ENCODE measurements at places on chromosomes 12 and 14.

DNA sequence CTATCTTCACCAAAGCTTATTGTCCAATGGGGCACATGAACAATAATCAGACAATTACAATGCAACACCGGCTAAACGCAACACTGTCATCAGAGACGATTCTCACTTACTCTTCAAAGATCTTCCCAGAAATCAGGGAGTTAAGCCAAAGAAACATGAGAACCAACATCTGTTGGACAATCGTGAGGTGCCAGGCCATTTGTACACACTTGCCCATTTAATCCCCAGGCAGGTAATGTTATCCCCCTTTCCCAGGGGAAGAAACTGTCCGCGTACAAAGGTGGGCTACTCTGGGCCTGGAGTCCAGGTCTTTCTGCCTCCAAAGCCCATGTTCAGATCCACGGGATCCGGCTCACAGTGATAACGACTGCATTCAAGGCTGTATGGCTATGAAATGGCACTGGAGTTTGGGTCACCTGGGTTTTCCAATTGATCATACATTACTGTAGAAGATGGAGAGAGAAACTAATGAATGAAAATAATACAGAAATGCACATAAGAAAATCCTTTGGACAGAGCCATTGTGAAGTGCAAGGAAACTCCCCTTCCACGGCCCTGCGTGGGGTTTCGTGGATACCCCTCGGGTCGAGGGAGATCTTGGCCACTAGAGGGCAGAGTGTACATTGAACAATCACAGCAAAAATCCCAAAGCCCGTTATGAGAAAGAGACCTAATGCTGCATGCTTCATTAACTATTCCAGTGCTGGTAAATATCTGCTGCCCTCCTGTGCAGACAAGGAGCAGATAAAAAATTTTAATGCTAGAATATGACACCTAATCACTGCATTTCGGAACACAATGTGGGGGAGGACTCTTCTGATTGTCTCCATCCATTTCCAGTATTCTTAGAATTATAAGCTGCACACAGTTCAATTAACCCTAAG lies 111.4 kb downstream of the EGLN3 start:
- DNase-seq, result peak; percentile 24

DNA sequence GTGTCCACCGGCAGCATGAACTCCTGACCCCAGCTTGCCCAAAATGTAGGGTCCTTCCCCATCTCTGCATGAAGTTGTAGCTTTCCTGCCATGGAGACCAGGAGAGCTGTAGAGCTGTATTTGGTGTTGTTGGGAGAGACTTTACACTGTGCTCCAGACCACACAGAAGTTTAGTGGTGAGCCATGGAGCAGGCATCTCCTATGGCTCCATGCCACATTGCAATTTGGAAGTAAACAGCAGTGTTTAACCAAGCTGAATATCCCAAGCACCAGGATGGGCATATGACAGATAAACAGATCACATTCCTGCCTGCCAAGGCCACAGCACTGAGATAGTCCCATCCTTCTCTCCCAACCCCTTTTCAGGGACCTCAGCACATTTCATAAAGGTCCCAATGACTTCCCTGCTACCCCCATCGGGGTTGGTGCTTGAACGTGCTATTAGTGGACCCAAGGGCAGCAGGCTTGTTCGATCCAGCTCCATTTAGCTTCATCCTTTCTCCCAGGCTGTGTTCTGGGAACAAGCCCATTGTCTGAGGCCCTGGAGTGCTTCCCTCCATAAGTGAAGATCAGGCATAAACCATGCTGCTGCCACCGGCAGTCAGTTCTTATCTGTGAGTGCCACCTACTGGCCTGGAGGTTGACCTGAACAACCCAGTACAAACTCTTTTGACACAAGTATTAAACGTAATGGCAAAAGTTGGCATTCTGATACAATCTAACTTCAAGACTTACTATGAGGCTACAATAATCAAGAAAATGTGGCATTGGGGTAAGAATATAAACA lies 172.3 kb upstream of the ATXN7L3B start:
- no peak for DNase-seq

DNA sequence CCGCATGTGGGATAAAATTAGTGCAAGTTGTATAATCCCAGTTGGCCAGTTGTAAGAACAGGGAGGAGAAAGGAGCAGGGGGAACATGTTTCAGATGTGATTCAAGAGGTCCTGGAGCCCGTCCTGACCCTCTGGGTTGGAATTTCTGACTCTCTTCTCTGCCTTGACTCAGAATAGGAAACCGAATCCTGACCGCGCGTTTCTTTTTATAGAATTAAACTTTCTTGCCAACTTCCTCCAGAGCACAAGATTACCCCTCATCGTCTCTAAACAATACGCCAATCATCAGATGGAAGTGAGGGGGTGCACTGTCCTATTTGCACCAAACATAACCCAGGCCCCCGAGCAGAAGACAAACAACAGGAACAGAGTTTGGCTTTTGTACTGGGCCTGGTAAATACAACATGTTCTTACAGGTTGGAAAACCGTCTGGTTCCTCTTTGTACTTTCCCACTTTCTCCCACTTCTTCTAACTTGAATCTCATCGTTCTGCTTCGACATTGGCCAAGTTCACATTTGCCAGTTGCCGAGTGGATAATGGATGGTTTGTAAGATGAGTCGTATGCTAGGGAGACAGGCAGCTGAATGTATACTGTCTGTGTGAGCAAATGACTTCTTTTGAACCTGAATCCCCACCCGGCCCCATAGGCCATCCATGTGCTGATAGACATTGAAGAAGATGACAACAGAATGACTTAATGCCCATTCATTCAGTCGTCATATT lies 42.6 kb upstream of the MED13L start:
- DNase-seq, result no peak

DNA sequence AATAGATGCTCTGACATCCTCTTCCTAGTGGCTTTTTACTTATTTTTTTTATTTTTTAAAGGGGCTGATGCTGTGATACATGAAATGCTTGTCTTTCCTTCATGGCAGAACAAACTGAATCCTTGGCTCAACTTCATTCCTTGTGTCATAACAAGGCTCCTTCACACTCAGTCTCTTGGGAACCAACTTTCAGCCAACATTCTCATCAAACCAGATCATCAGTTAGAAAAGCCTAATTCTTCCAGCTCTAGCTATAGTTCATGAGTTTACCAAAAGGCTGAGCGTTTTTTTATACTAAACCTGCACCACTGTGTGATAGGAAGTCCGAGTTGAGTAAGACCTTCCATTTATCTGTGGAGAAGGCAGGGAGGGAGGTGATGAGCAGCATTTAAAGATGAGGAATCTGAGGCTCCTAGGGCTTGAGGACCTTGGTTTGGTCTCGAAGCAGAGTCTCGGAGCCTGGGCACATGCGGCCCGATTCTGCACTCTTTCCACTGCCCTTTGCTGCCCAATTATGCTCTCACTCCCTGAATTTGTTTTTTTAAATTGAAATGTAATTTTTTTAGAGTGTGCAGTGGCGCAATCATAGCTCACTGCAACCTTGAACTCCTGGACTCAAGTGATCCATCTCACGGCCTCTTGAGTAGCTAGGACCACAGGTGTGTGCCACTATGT lies 8.2 kb downstream of the GPRC5D start:
- no peak for DNase-seq

GRCh38 chr14:80390906-80391305 lies 179.6 kb upstream of the DIO2 start:
- DNase-seq, result no peak

- no peak for DNase-seq
Observed at GRCh38 chr14:50569714-50570274, 9.8 kb downstream of the ATL1 start.

DNA sequence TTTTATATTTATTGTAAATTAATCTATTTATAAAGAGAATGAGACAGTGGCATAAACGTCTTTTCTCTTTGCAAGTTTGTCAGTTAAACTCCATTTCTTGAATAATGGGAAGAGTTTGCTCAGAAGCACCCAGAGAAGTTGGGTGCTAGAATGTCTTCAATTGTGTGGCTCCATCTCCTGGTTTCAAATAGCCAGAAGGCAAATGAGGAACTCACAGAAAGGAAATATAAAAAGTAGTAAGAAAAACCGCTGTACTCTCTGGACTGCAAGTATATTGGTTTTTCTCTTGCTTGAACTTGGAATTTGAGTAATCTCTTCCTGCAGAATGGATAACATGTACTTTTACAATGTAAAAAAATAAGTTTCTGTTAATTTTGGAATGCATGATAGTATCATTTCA lies 217.5 kb downstream of the DPY19L2 start:
- no peak for DNase-seq

- no peak for DNase-seq
Observed at GRCh38 chr14:32186248-32186647, 15.6 kb upstream of the RNU6-7 start.

DNA sequence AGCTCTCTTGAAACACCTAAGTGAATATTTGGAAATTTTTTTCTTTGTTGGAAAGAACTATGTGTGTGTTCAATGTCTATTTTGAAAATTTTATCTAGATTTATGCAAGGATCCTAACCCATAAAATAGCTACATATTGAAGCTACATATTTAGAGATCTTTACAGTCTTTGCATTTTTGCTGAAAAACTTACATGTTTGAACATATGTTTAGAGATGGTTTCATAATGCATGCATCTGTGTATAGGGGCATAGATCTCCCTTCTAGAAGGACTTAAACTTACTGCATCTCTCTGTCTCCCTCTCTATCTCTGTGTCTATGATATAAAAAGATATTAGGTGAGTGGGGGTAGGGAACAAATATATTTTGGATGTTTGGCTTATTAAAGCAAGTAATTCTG lies 8.2 kb upstream of the HOXC4 start:
- no peak for DNase-seq

DNA sequence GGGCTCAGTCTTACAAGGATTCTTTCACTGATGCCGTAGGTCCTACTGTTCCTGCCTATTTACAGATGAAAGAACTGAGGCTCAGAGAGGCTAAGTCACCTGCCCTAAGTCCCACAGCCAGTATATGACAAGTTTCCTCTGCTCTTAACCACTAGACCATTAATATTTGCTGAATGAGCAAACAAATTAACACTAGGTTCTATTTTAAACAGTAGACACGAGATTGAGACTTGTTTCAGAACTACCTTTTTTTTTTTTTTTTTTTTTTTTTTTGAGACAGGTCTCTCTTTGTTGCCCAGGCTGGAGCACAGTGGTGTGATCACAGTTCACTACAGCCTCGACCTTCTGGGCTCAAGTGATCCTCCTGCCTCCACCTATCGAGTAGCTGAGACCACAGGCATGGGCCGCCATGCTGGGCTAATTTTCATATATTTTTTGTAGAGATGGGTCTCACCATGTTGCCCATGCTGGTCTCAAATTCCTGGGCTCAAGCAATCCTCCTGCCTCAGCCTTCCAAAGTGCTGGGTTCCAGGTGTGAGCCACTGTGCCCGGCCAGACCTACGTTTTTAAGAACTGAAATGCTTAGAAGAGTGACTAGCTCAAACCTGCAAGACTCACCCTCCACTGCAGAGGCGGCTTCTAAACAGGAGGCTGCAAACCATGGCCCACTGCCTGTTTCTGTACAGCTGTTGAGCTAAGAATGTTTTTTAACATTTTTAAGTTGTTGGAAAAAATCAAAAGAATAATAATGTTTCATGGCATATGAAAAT lies 12.9 kb downstream of the SYNE3 start:
- DNase-seq, result no peak

GRCh38 chr12:9867531-9867930 lies 1.6 kb downstream of the CLEC2B start:
- no peak for DNase-seq

- no peak for DNase-seq
Observed at GRCh38 chr12:31685801-31686200, 26.3 kb downstream of the ETFBKMT start.

DNA sequence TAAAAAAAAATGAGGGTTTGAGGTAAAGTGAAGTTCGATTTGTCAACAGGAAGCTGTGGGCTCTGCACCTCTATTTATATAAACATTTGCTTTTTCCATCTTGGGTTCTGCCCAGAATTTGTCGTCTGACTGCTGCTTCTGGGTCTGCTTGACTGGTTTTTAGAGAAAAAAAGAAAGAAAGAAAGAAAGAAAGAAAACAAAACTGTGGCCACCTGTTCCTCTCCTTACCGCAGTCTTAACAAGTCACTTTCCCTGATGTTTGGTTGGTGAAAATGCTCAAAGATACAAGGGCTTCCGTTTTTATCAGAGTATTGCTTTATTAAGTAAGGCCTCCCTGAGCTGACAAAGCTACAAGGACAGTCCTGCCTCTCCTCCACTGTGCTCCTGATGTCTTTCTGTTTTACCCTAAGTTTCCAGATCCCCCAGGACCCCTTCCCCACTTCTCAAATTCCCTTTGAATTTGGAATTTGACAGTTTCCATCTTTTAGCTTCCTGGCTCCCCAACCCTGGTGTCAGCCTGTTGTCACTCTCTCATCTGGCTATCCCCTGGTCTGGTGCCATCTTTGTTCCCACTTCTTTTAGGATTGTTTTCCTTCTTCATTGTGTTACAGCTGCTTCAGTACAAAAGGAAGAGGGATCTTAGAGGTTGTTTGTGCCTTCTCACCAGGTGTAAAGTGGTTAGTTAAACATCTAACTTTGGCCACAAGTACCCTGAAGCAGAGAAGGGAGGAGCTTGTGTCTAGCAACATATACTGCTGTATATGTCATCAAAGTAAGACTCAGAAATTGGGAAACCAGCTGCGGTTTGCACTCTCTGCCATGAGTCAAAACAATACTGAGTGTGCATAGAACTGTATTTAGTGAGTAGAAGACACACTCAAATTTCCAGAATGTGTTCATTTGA lies 18.0 kb downstream of the MFAP5 start:
- DNase-seq, result no peak

- DNase-seq, result no peak
Observed at GRCh38 chr12:1630133-1630826, 1.2 kb downstream of the WNT5B start.

- DNase-seq, result no peak
Observed at GRCh38 chr14:78316786-78317185, 146.6 kb downstream of the NRXN3 start.

DNA sequence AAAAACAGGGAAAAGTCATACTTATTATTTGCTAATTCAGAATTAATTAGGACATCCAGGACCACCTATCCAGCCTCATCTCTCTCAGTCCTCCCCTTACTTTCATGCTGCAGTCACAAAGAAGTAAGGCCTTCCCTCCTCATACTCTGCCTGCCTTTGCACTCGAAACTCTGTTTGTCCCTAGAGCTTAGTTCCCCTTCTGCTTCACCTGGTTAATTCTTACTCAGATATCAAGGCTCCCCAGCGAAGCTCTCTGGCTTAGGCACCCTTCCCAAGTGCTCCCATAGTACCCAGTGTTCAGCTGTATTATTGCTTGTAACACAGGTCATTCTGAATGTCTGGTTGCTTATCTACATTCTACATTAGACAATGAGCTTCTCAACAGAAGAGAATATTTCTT lies 81.3 kb downstream of the ERGIC2 start:
- no peak for DNase-seq

DNA sequence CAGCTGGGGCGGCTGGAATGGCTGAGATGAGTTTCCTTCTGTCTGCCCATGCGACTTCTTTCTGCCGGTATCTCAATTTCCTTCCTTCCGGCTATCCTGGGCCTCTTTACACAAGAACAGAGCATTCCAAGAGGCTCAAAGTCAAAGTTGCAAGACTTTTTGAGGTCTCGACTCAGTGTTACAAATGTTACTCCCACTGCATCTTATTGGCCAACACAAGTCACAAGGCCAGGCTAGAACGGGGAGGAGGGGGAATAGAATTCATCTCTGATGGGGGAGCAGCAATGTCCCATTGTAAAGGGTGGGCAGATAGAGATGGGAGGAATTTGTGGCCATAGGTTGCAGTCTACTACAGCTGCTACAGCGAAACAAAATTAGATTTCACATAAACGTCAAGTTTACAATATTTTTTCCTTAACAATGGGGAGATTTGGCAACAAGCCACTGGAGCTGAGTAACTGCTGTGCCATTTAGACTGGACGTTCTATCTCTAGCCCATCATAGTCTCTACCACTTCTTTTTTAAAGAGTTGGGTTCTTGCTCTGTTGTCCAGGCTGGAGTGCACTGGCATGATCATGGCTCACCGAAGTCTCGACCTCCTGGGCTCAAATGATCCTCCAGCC lies 9.5 kb upstream of the NYNRIN start:
- DNase-seq, result no peak
